ENCODE measurements at places on chromosomes 12 and 14.
A peak's percentile ranks its signal among the peaks of the same experiment; 100 is the strongest.

DNA sequence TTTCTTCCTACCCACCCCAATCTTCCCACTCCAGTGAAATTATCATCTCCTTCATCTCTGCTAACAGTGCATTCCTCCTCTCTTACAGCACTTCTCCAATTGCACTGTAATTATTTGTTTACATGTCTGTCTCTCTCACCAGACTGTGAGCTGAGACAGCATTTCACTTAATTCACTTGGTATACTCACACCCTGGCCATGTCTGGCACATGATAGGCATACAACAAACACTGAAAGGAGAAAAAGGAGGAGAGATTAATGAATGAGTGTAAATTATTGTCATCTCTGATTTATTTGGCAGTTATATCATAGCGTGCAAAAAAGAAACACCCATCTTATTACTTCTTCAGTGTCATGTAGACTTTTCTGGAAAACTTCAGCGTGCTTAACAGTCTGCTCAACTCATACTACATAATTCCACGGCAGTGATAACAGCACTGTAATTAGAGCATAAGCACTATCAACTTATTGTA, 452.3 kb downstream of the ADAMTS20 start:
- no peak for DNase-seq

GRCh38 chr12:111240374-111240773, 128.5 kb downstream of the PHETA1 start:
- no peak for DNase-seq

DNA sequence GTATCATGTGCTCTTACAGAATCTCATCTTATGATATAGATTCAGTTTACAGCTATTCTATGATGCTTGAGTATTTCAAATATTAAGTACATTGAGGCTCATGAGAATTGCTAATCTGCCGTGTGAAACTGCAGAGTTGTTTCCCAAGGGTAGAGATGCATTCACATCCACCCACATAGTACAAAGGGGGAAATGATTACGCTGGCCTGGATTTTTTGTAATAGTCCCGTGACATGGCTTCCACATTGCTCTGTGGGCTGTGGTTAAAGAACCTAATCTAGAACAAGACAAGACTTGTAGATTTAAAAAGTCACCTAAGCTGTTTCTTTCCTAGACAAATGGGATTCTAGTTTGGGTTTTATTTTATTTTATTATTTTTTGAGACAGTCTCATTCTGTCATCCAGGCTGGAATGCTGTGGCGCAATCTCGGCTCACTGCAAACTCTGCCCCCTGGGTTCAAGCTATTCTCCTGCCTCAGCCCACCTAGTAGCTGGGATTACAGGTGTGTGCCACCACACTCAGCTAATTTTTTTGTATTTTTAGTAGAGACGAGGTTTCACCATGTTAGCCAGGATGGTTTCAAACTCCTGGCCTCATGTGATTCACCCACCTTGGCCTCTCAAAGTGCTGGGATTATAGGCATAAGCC, 13.0 kb upstream of the RIOX1 start:
- DNase-seq: no peak

GRCh38 chr12:102596687-102597086, 116.3 kb upstream of the IGF1 start:
- no peak for DNase-seq

DNA sequence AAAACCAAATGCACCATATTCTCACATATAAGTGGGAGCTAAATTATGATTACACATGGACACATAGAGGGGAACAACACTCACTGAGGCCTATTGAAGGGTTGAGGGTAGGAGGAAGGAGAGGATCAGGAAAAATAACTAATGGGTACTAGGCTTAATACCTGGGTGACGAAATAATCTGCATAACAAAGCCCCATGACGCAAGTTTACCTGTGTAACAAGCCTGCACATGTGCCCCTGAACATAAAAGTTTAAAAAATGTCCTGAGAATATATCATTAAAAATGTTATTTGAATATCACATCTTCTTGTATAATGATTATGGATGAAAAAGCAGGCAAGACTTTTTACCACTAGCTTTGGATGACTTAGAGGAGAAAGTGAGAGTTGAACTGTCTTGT, 138.0 kb upstream of the NOVA1 start:
- DNase-seq: no peak

- DNase-seq: no peak
Measured at GRCh38 chr14:58784931-58785330, 147.2 kb downstream of the DACT1 start.

GRCh38 chr12:16030744-16031143, 119.6 kb downstream of the DERA start:
- DNase-seq: no peak

DNA sequence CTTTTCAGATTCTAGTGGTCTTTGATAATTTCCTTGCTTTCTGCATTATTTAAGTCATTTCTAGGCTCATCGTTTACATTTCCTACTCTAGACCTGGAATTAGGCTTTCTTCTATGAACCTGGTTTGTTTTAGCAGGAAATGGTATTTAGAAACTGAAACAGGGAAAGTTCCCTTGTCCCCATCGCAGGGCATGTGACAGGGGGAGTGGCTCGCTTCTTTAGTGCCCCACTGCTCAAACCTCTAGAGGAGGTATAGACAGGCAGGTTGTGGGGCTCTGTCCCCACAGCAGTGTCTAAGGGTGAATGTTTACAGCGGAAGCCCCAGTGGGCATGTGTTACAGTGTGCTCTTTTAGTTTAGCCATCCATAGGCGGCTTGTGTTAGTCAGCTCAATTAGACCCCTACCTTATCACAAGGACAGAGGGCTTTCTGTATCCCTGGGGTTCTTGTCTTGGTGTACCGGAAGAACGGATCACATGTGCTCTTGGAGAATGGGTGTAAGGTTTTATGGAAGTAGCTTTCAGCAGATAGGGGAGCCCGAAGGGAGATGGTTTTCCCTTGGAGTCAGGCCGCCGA, 25.0 kb downstream of the IFT81 start:
- DNase-seq: no peak

DNA sequence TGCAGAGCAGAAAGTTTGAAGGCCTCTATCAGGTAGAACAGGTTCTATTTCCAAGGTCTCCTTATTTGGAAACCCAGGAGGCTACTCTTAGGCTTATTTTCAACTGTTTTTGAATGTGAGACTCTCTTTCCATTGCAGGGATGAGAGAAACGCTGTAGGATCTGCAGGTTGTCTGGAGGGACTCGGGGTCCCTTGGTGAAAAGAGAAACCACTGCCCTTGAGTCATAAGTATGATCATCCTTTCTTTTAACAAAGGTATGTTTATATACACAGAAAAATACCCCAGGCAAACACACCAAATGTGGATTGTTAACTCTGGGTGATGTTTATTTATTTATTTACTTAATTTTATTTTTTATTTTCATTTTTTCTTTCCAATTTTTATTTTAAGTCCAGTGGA, 57.8 kb upstream of the MAX start:
- no peak for DNase-seq

DNA sequence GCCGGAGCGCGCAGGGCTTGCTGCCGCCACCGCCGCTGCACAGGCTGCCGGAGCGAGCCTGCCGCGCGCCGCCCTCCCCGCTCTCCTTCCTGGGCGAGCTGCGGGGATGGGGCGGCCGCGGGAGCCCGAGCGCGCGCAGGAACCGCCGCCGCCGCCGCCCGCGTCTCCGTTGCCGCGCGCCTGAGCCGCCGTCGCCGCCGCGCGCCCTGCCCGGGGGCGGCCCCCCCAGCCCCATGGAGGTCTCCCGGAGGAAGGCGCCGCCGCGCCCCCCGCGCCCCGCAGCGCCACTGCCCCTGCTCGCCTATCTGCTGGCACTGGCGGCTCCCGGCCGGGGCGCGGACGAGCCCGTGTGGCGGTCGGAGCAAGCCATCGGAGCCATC, 352 bp downstream of the PLXNC1 start:
- no peak for DNase-seq

DNA sequence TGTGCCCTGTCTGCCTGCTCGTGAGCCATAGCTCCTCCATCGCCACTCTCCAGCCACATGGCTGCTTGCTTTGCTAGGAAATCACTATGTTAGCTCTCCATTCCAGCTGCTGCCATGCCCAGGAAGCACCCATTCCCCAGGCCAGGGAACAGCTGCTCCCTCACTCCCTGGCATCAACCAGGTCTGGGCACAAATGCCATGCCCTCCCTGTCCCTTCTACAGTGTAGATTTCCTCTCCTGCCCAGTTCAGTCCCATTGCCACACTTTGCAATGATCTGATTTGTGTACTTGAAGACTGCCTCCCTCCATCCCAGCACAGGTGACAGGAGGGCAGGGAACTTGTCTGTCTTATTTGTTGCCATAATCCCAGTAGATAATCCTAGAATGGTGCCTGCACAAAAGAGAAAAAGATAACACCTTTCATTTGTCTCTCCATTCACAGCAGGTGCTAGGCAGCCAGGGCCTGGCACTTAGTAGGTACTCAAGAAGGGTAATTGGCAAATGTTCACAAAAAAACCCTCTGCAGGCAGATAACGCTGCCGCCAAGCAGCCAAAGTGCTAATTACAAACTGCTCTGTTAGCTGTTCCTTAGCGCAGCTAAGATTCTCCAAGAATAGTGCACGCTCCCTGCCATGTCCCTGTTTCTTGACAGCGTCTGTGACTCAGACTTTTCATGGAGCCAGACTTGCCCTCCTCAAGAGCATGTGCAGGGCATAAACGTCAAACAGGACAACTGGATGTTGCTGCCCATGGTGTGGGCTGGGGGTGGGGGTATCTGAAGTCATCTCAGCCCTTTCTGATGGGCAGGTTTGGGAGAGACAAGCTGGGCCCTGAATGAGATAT, 69.1 kb downstream of the ARL6IP4 start:
- no peak for DNase-seq

DNA sequence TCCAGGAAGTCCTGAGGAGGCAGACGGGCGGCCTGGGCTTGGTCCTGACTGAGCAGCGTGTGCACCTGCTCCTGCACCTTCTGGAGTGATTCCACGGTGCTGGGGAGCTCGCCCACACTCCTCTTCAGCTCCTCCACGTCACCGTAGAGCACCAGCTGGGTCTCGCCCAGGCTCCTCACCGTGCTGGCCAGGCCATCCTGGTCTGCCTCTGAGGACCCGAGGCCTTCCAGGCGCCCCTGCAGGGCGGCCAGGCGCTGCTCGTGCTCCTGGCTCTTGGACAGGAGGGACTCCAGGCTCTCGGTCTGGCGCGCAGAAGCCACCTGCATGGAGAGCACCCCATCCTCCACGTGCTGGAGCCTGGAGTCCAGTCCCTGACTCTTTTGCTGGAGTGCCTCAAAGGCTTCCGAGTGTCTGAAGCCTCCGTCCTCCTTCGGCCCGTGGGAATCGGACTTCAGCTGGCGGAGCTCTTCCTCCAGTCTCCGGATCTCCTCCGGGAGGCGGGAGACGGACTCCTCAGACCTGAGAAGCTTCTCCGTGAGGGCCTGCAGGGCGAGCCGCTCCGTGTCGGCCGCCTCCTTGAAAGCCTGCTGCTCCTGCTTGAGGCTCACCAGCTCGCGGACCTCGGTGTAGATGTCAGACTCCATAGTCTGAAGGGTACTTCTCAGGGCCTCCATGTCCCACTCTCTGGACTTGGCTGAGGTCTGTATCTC, 8.4 kb downstream of the CKAP4 start:
- DNase-seq: no peak

- DNase-seq: no peak
Measured at GRCh38 chr12:53234271-53234914, 2.4 kb upstream of the RARG start.

- DNase-seq: no peak
Measured at GRCh38 chr14:64159588-64159987, 134.6 kb downstream of the ESR2 start.

- DNase-seq: peak; percentile 15
Measured at GRCh38 chr12:124994437-124994975, 1.1 kb downstream of the BRI3BP start.

GRCh38 chr12:122067966-122068365, 10.6 kb upstream of the MLXIP start:
- peak; percentile 35 for DNase-seq

- no peak for DNase-seq
Measured at GRCh38 chr12:102806592-102806991, 110.5 kb downstream of the PAH start.

DNA sequence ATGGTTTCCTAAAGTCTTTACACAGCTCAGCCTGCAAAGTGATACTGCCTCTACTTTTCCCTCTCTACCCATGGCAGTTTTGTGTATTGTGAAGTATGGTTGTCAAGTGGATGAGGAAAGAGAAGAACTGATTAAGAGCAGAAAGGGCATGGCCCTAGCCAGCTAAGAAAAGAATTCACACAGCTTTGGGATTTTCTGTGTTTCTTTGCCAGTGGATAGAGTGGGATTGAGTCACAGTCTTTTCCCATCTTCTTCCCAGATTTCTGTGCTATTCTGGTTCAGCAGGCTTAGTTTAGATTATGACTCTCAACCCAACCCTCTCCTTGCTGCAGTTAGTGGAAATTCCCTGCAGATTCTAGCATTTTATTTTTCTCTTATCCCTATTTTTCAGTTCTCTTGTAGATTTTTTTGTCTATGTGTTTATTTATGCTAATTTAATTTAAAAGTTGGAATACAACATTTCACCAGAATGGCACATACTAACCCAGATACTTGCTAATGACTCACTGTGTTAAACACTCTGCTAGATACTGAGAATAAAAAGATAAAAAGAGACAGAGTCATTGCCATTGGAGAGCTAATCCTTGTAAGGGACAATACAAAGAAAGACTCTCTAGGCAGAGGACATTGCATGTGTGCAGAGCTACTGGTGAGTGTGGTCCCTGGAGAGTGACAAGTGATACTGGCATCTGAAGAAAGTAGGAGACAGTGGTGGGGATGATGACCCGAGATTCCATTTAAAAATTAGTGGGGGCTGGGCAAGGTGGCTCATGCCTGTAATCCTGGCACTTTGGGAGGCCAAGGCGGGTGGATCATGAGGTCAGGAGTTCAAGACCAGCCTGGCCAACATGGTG, 106.3 kb downstream of the ST8SIA1 start:
- DNase-seq: no peak

- peak; percentile 93 for DNase-seq
Measured at GRCh38 chr12:50283229-50283923, at the start of gene LIMA1. LIMA1 (minus strand) TSS chr12:50283520; CDS start chr12:50248751, 34,769 bp downstream.
